A549 treated with Mapracorat at 1 μM for 4 hours (cell line): ENCODE measurements at places on chromosomes 11 and 22. TPM values are rescaled to one million over a fixed set of nuclear protein-coding genes. Genes with fewer than 3 reads are reported as not detected.

The TYMP gene
- total RNA-seq: 10.2 to 20.7 TPM (median 19.5 TPM) in 5 replicates

The XRCC6 gene
- total RNA-seq: 286 to 333 TPM (median 297 TPM) in 5 replicates

The PRR33 gene
- total RNA-seq: not detected in 5 replicates

The PRODH gene
- 0.77 to 1.4 TPM (median 1.3 TPM) in 5 replicates for total RNA-seq

The USH1C gene
- 0.99 to 1.7 TPM (median 1.3 TPM) in 5 replicates for total RNA-seq

The PDHX gene
- total RNA-seq: 27.1 to 32.2 TPM (median 29.1 TPM) in 5 replicates

The SERGEF gene
- 15.5 to 21.7 TPM (median 16.6 TPM) in 5 replicates for total RNA-seq

The PANX2 gene
- 5.1 to 7.0 TPM (median 6.5 TPM) in 5 replicates for total RNA-seq

The CYP2D6 gene
- total RNA-seq: 0.41 to 0.93 TPM (median 0.63 TPM) in 5 replicates

The SCARF2 gene
- 0.83 to 1.2 TPM (median 0.97 TPM) in 5 replicates for total RNA-seq

The MS4A4A gene
- not detected in 5 replicates for total RNA-seq

The FOLR2 gene
- not detected in 5 replicates for total RNA-seq

The SPTBN2 gene
- total RNA-seq: 8.7 to 10.7 TPM (median 9.7 TPM) in 5 replicates

The CATSPER1 gene
- 1.2 to 2.2 TPM (median 1.7 TPM) in 5 replicates for total RNA-seq

The DRICH1 gene
- 0.18 to 0.46 TPM (median 0.22 TPM) in 3 of 5 replicates, not detected in the others for total RNA-seq

The MYBPC3 gene
- 0.07 to 0.12 TPM (median 0.08 TPM) in 4 of 5 replicates, not detected in the other for total RNA-seq
